Activated CD4-positive, CD25-positive, alpha-beta regulatory T cell treated with anti-CD3 and anti-CD28 coated beads, Interleukin-2, amount 50 U/mL, for 16 hours (primary cell): ENCODE measurements at places on chromosomes 5 and 9.

DNA sequence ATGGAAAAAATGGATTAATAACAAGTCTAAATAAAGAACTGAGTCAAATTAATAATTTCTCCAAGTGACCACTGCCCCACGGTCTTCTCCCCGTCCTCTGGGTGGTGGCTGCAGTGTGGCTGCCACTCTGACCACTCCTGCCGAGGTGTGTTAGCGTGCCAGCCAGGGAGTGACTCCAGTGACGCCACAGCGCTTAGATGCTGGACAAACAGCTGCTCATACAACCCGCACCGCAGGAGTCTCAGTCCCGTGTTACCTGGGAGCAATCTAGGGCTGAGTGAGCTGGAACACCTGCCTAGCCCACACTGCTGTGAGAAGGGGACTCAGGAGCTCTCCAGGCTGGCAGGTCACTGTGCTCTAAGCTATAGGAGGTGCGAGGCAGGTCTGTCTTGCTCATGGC lies 10.2 kb downstream of the MAPK9 start:
- no peak for DNase-seq

DNA sequence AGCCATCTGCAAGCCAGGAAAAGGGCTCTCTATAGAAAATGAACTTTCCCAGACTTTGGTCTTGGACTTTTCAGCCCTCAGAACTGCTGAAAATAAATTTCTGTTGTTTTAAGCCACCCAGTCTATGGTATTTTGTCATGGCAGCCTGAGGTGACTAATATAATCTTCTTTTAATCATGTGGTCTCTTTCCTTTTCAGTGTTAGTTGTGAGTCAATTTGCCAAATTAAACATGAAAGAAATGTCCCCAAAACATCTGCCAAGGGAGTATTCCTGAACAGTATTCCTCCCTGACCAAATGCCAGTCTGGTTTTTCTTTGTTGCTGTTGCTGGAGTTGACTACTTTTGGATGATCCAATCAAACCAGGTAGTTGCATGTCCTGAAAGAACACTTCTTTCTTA lies 4.7 kb upstream of the YTHDC2 start:
- DNase-seq, result no peak

DNA sequence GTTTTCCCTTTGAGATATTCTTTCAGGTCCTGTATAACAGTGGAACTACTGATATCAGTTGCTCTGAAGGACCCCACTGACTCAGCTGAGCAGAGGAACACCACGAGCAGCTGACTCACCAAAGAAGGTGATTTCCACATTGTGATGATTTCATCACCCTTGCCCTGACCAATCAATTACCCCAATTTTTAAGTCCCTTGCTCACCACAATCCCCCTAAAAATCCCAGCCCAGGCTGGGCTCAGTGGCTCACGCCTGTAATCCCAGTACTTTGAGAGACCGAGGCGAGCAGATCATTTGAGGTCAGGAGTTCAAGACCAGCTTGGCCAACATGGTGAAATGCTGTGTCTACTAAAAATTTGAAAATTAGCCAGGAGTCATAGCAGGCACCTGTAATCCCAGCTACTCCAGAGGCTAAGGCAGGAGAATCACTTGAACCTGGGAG lies 125.3 kb upstream of the ABCA1 start:
- DNase-seq, result no peak

- no peak for DNase-seq
Measured at GRCh38 chr5:142547445-142548380, 138.2 kb downstream of the FGF1 start.

- no peak for DNase-seq
Measured at GRCh38 chr9:127887792-127888191, 10.3 kb upstream of the AK1 start.

DNA sequence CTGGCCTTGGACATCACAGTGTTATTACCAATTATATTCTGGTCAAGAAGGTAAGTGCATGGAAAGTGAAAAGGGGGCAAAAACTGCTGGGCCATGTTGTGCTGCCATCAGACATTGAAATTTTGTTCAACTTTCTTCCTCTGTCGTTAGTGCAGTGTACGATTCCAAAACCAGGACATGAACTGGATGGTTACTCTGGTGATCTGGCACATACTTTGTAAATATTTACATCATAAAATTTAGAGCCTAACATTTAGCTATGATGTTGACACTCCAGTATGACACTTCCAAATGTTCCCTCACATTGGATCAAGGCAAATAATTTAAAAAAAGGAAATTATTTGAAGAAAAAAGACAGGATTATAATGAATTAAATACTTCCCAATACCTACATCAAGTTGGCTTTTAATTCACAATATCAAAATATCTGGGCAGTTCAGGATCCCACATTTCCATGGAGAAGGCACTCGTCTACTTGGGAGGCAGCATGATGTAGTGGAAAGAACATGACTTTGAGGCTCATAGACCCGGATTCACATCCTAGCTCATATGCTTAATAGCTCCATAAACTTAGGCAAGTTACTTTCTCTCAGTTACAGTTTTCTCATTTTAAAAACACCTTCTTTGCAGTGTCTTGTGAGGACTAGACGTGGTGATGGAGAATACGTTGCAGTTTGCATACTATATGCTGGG lies 342.5 kb upstream of the MPDZ start:
- no peak for DNase-seq

DNA sequence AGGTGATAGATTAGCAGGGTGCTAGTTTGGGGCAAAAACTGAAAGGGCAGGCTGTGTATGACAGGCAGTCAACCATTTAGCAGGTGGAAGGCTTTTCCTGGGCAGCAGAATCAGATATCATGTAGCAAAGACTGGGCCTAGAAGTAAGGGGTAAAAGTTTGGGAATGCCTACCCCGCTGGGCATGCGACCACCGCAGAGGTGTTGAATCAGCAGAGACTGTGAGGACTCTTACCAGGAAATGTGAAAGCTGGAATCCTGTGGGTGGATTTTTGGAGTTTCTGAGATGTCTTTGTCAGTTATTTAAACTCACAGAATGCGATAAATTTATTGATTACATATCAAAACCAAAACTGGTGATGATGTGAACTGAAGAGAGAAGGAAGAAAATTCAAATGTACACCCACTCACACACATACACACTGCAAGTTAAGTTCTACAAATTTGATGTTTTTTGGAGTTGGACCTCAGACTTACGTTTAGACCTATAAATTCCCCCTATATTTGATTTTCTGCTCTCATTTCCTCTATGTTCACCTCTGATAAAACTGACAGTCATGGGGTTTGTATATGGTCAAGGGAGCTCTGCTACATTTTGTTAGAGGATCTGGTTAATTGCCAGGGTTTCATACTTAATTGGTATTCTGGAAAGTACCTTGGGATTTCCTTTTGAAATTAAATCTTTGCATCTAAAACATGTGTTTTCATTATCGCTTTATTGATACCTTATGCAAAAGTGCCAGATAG lies 333.6 kb downstream of the CSNK1G3 start:
- DNase-seq, result no peak

- peak; percentile 18 for DNase-seq
Measured at GRCh38 chr5:96807075-96807654, 580 bp downstream of the ERAP1 start.

GRCh38 chr5:159605585-159605984 lies 275.3 kb upstream of the IL12B start:
- DNase-seq, result no peak

GRCh38 chr5:177023303-177023664 lies 788 bp downstream of the ZNF346 start:
- no peak for DNase-seq

DNA sequence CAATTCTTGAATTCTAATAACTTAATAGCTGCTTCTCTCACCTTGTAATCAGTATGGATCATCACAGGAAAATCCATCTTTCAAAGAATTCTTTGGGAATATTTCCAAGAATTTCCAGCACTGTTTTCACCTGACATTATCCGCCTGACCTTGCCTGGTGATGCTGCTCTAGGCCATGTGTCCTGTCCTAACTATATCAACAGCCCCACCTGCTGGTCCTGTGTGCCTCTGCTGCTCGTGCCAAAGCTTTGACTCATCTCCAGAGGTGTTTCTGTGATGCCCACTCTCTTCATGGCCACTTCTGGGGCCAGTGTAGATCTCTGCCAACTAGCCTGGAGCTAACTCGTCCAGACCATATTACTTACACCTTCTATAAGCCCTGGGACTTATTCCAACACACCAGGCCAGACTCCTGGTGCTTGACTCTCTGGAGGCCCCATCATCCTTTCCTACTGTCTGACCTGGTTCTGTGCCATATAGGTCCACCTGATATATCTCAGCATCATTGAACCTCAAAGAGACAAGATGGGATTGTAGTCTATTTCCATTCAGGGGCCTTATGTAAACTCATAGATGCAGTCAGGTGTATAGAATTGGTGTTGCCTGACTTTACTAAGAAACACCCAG lies 67.5 kb upstream of the CKMT2 start:
- DNase-seq, result peak; percentile 18

- no peak for DNase-seq
Measured at GRCh38 chr9:79004032-79004431, 567.7 kb upstream of the TLE4 start.

GRCh38 chr9:130185490-130186031 lies 13.4 kb downstream of the NCS1 start:
- DNase-seq, result no peak

- DNase-seq, result no peak
Measured at GRCh38 chr5:172466062-172466461, 11.7 kb upstream of the SH3PXD2B start.

DNA sequence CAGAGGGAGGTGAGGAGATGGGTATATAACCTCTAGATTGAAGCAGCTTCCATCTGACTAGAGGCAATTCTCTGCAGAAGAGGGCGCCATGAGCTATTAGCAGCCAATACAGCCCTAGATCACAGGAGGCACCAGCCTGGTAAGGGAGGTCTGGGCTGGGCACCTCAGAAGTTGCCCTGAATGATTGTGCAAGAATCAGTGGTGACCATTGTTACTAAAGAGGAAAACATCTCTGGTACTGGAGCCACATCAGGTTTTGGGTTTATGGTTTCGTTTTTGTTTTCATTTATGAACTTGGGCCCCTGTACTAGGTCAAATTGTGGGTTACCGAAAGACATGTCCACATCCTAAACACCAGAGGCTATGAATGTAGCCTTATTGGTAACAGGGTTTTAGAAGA lies 342.0 kb downstream of the MLLT3 start:
- no peak for DNase-seq

- no peak for DNase-seq
Measured at GRCh38 chr9:109307380-109308240, 13.2 kb downstream of the EPB41L4B start.

GRCh38 chr5:54390539-54391031 lies 64.9 kb upstream of the HSPB3 start:
- no peak for DNase-seq

- no peak for DNase-seq
Measured at GRCh38 chr5:106399391-106399790, 1271.3 kb downstream of the EFNA5 start.

DNA sequence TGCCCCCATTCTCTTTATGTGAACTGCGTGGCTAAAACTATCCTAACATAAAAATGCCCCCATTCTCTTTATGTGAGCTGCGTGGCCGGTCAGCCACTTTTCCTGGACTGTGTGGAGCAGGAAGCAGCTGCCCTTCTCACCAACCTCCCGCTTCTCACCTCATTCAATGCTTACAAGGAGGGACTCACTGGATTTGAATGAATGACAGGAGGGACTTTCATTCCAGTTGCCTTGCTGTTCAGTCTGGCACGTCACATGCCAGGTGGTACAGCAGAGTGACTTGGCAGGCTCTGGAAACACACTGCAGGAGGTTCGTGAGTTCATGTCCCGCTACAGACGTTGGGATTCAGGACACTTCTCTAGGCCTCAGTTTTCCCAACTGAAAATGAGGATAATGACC lies 60.2 kb upstream of the NFIL3 start:
- no peak for DNase-seq

- DNase-seq, result no peak
Measured at GRCh38 chr9:113978725-113979342, 99.3 kb downstream of the AMBP start.

DNA sequence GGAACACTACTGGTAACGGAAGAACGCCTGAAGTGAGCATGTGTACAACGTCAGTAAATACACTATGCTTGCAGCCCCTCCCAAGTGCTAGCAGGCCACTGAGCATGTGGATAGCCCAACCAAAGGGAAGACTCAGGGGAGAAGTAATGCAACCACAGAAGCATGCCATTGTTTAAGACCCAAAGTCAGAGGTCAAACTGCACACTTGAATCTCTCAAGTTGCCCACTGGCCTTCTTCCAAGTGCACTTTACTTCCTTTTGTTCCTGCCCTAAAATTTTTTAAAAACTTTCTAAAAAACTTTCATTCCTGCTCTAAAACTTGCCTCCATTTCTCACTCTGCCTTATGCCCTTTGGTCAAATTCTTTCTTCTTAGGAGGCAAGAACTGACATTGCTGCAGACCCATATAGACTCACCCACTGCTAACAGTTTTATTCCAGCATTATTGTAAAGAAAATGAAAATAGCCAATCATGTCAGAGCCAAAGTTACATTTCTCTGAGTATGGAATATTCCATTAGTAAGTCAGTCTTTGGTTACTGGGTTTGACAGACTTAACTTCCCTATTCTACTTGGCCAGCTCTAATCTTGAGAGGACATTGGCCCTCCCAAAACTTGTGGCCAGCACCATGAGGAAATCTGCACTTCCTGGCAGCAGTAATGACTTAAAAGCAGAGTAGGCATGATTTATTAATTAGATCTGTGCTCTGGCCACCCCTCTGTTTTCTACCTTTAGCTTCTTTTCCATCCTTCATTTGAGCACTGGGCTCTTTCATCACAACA lies 76.9 kb downstream of the TSSK1B start:
- no peak for DNase-seq

GRCh38 chr9:135775911-135776310 lies 73.9 kb downstream of the KCNT1 start:
- no peak for DNase-seq

DNA sequence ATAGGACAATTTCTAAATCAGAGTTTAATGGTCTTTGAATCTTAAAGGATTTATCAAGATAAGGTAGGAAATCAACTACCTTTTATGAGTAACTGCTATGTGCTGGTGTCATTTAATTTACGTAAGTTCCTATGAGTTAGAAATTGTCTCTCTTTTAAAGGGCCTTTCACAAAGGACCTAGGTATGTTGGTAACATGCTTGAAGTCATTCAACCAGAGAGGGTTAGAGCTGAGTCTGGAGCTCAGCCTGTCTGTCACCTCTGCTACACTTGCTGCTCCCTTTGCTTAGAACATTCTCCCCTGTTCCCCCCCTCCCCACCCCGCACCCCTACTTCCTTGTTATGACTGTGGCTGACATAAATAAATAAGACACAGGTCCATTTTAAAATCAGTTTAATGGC lies 190.3 kb upstream of the SEMA6A start:
- no peak for DNase-seq

DNA sequence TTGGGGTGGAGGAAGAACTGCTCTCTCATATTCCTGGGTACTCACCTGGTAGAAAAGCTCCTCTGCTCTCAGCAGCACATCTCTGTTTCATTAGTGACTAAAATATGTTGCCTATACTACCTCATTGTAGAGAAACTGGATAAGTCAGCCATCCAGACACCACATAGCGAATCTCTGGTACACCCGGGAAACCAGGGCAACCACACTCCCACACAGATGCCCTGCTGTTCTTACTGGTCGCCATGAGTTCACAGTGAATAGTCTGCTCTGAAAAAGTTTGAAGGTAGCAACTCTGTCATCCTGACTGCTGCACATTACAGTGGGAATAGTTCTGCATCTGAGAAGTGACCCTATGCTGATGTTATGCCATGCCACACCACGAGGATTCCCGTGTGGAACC lies 135.0 kb downstream of the ENTREP1 start:
- DNase-seq, result no peak
